ENCODE measurements at places on chromosomes 11 and 22.

- DNase-seq, result no peak
These were observed 1.4 kb downstream of the ARHGAP20 start for GRCh38 chr11:110710628-110711381.

- no peak for DNase-seq
These were observed 45.2 kb downstream of the PPP2R1B start for GRCh38 chr11:111720801-111721494.

DNA sequence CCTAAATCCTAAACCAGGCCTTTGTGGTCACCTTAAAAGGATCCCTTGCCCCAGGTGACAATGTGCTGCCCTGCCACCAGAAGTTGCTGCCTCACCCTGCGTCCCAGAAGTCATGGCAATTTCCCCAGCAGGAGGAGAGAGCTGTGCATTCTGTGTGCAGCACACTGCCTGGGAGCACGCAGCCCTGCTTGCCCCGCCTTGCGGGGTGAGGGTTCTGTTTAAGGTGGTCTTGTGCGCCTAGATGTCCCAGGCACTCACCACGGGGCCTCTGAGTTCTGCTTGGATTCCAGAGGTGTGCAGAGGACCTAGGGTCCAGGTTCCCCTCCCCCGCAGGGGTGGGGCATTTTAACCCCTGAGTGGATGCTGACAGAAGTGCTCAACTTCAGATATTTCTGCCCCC is 95.0 kb downstream of the GRAMD1B start:
- DNase-seq, result no peak

GRCh38 chr11:88590361-88590760 is 252.8 kb upstream of the CTSC start:
- no peak for DNase-seq

DNA sequence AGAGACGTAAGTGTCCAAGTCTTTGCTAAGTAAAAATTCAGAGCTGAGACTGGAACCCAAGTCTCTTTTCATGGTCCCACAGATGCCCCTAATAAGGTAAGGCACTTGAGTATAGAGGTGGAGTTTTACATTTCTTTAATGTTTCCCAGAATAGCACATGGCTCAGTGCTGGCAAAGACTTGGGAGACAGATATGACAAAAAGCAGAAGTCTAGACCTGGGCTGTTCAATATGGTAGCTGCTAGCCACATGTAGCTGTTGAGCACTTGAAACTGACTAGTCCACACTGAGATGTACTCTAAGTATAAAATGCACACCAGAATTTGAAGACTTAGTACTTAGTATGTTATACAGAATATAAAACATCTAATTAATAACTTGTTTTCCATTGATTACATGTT is 17.6 kb downstream of the VSTM5 start:
- DNase-seq, result no peak

DNA sequence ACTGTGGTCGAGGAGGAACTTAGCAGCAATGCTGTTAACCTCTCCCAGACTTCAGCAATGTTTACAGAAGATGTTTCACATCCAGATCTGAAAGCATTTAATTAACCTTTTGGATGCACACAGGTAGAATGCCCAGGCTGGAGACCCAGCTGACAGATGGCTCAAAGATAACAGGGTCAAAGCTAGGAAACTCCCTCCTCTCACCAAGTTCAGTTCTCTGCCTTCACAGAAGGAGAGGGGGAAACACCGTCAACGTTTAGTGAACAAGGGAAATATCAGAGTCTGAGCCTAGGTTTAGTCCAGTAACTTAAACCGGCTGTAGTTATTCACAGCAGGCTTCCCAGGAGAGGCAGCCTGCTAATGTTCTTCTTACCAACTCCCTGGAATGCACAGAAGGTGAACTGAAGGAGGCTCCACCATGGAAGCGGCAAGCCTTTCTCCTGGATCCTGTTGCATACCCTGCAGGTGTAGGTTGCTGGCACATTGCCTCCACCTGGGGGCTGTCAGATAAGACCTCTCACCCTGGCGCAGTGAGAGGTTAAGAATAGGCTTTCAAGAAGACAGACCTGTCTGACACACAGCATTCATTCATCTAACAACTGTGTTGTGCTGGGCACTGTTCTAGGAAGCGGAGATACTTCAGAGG is 23.5 kb upstream of the ANKK1 start:
- no peak for DNase-seq

DNA sequence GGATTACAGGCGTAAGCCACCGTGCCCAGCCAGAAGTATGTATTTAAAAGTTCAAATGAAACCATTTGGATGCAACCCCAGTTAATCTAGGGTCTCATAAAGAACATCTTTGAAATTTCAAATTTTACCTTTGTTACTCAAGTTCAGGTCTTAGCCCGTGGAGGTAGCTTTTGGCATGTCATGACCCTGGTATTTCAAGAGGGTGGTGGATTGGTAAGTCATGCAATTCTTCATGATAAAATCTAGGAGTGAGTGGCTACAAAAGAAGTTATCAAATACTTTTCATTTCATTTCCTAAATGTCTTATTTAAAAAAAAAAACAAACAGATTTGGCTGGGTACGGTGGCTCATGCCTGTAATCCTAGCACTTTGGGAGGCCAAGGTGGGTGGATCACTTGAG is 80.6 kb downstream of the ABTB2 start:
- DNase-seq, result no peak

DNA sequence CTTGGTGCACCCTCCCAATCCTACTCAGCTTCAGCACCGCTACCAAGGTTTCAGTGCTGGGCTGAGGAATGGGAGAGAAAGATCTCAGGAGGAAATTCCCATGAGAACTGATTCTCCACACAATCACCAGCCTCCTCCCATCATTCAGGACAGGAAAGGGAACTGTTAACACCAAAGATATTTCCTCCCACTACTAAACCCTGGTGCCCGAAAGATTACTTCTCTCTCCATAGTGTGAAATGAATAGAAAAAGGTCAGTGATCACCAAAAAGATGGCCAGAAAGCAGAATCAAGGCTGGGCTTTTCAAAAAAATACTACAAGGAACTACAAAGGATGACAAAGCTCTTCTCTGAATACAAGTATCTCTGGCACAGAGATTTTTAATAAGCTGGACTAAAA is 26.1 kb downstream of the TCIRG1 start:
- no peak for DNase-seq

GRCh38 chr11:133506023-133506422 is 26.3 kb downstream of the OPCML start:
- DNase-seq, result no peak

DNA sequence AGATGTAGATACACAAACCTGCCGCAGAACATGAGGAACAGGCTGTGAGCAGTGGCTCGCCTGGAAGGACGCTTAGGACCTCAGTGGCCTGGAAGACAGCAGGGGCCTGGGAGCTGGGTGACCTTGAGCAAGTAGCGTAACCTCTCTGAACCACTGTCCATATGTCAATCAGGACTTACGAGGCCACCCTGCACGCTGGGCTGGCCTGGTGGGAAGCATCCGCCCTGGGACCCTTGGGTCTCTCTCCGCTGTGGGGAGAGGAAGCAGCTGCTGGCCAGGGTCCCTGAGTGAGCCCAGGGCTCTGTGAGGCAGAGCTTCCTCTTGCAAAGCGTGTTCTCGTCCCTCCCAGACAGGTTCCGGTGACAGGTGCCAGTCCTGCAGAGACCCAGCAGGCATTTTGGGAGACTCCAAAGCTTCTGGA is 14.0 kb upstream of the EHD1 start:
- no peak for DNase-seq

DNA sequence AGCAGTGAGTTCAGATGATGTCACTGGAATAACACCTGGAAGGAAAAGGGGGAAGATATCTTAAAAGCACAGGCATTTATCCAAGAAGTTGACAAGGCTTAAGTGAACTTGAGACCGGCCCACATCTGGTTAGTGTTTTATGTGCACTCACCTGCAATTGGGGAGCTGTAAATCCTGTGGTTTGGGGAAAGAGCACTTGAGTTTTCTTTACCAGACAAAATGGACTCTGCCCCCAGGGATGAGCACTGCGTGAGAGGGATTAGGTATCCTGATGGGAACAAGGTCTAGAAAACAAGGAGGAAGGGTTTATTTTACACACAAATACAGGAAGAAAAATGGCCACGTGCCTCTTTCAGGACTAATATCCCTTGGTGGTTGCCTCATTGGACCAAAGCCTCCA is 15.2 kb downstream of the E2F8 start:
- no peak for DNase-seq

DNA sequence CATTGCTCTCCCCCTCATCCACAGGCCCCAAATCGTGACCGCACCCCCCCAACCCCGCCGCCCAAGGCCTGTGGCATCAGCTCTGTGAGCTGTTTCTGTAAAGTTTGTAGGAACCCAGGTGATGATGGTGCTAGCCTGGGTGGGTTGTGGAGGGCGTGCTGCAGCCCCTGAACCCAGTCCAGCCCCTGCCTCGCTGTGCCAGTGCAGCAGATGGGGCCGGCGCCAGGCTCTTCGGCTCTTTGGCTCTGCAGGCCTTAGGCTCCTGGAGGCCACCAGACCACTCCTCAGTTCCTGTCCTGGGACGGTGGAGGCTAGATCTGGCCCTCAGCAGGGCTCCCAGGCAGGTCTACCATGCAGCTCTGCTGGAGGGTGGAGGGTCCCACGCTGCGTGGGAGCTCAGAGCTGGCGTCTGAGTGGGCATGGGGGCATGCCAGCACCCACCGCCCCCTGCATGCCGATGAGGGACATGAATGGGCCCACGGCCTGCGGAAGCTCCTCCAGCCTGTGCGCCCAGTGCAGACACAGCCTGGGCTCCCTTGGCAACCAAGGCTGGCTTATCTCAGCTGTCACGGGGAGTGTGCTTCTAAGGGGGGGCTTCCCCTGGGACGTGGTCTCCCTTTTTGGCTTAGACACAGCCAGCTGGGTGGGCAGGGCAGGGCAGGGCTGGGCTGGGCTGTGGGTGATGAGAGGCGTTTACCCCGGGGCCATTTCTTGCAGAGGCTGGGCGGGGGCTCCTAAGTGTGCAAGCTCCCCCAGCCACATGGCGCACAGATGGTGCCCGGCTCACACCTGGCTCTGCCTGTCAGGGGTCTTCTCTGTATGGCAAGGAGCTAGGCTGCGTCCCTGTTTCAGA is 1187.6 kb downstream of the BRD1 start:
- no peak for DNase-seq

DNA sequence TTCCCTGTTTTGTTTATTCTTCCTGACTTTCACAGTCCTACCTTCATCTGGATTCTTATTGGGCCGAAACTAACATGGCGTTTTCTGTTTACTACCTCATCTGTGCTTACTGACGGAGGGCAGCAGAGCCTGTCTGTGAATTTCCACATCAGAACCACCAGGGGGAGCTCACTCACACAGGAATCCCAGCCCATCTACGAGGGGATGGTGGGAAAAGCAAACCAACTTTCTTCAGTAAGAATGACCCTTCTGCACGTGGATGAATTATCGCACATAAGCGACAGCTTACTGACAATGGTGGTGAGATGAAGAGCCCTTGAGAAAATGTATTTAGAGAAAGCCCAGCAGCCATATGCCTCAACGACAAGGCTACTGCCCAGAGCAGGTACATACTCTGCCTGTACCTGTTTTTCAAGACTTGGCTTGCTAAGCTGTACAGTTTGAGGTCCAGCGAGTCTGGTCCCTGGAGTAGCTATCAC is 42.5 kb downstream of the LARGE2 start:
- DNase-seq, result no peak

GRCh38 chr11:27722117-27722952 is 22.1 kb upstream of the BDNF start:
- no peak for DNase-seq

DNA sequence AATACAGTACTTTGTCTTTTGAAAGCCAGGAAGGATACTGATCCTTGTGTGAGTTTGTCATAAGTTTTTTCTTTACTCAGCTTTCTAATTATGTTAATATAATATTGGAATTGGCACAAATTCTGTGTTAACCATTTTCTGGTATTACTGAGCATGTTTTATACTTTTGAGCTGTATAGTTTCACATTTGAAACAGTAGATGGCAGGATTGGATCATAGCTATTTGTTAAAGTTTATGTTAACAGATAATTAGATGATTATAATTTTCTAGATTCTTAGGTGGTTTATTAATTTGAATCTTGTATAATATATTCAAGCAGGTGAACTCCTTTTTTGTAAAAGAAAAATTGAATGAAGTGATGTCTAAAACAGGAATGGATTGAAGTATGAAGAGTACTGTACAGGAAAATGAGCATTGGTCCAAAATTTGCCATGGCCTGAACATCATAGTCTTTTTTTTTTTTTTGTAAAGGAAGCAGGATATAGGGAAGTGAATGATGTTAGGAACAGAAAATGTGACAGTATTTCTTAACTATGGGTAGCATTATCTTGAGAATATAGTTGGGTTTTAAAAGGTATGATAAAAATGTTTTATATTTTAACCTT is 102.0 kb downstream of the CYP2R1 start:
- DNase-seq, result no peak

GRCh38 chr11:77073328-77074001 is 6.7 kb downstream of the CAPN5 start:
- no peak for DNase-seq

GRCh38 chr22:28963362-28963761 is 80.0 kb downstream of the ZNRF3 start:
- DNase-seq, result no peak

- DNase-seq, result no peak
These were observed 99.6 kb upstream of the RTL6 start for GRCh38 chr22:44597616-44598015.

DNA sequence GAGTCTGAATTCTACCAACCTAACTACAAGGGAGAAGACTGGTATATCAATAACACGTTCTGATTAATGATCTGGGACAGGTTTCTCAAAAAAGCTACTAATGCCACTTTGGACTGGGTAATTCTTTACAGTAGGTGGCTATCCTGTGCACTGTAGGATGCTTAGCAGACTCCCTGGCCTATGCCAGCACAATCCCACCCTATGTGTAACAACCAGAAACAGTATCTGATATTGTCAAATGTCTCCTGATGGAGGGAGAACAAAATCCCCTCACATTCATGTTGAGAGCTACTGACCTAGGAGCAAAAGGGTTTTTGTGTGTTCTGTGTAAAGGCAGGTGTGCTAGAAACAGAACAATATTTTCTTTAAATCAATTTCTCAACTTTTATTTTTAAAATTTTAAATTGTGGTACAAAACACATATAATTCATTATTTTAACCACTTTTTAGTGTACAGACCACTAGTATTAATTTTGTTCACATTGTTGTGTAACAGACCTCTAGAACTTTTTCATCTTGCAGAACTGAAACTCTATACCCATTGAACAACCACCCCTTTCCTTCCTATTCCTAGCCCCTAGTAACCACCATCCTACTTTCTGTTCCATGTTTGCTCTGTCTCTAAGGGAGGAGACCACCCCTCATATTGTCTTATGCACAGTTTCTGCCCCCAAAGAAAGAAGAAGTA is 2.1 kb upstream of the MS4A6A start:
- DNase-seq, result no peak

GRCh38 chr11:57885298-57886050 is 123.9 kb downstream of the CTNND1 start:
- no peak for DNase-seq

- no peak for DNase-seq
These were observed 8.7 kb downstream of the SLC22A6 start for GRCh38 chr11:62976109-62976508.

GRCh38 chr11:17683377-17684161 is 35.8 kb upstream of the MYOD1 start:
- DNase-seq, result no peak

GRCh38 chr11:96595011-96595410 is 205.2 kb downstream of the JRKL start:
- no peak for DNase-seq
